NCI-H2081 treated with DMSO at 0.1 percent for 48 hours (cell line): ENCODE measurements at places on chromosomes 4 and X.

DNA sequence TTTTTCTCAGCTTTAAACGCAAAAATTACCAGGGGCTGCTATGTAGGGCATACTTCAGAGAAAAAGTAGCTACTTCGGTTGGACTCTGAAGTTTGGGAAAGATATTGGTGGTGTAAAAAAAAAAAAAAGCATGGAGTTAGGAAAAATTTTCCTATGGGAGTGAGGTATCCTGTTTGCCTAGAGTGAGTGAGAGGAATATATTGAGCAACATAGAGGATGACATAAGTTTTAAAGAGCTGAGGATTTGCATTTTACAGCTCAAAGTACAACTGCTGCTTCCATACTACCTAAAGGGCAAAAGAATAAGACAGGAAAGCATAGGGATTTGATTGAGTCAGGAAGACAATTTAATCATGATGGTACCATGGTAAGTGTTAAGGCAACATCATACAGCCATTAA is 7.3 kb downstream of the GPRASP1 start:
- DNase-seq, result no peak

DNA sequence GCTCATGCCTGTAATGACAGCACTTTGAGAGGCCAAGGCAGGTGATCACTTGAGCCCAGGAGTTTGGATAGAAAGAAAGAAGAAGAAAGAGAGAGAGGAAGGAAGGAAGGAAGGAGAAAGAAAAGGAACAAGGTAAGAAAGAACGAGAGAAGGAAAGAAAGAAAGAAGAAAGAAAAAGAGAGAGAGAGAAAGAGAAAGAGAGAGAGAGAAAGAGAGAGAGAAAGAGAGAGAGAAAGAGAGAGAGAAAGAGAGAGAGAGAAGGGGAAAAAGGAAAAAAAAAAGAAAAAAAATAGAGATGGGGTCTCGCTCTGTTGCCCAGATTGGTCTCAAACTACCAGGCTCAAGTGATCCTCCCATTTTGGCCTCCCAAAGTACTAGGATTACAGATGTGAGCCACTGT is 22.5 kb downstream of the ING2 start:
- no peak for DNase-seq

GRCh38 chrX:46408553-46409407 is 136.4 kb downstream of the ZNF674 start:
- DNase-seq, result peak; percentile 31

GRCh38 chrX:56125946-56126345 is 106.2 kb upstream of the KLF8 start:
- no peak for DNase-seq

GRCh38 chrX:101229170-101229569 is 9.6 kb downstream of the DRP2 start:
- DNase-seq, result no peak

- DNase-seq, result no peak
Measured at GRCh38 chrX:2692221-2693112, 1.4 kb downstream of the CD99 start.

- DNase-seq, result no peak
Measured at GRCh38 chr4:101857176-101857575, 66.6 kb downstream of the BANK1 start.

- no peak for DNase-seq
Measured at GRCh38 chr4:84547211-84547610, 35.7 kb upstream of the CDS1 start.

DNA sequence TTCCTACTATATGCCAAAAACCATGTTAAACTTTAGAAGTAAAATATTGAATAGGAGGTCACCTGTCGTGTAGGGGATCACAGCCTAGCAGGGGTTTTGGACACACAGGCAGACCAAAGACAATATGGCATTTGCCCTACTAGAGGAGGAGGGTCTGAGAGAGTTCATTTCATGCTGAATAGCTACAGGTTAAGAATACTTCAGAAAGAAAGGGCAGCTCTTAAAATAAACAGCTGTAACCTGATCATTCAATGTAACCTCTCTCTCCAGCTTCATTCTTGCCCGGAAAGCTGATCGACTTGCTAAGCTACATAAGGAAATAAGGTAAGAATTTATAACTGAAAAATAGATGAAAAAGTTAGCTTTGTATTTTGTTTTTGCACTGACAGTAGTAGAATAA is 79.9 kb downstream of the MAOA start:
- DNase-seq, result no peak

DNA sequence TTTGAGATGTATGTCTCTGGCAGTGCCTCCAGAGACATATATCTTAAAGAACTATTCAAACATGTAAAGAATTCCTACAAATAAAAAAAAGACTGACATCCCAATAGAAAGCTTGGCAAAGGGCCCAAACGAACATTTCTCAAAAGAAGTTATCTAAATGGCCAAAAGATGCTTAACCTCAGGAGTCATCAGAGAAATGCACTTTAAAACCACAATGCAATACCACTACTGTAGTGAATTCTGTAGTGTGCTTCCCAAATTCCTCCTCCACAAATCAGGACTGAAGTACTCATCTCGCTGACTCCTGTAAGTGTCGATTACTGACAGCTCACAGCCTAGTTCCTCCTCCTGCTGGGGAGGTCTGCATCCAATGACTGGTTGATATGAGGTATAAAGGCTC is 129.0 kb upstream of the MAMLD1 start:
- no peak for DNase-seq

- no peak for DNase-seq
Measured at GRCh38 chr4:98623126-98623802, 35.1 kb downstream of the TSPAN5 start.

- no peak for DNase-seq
Measured at GRCh38 chrX:129642641-129643040, 12.1 kb downstream of the APLN start.

- DNase-seq, result no peak
Measured at GRCh38 chr4:169231647-169232262, 39.0 kb downstream of the SH3RF1 start.

- DNase-seq, result no peak
Measured at GRCh38 chr4:114886761-114887160, 226.7 kb downstream of the NDST4 start.

GRCh38 chrX:115560978-115561604 is at the start of gene PLS3:
PLS3 (plus strand) TSS chrX:115561174; CDS start chrX:115610251, 49,077 bp downstream.
- peak; percentile 66 for DNase-seq

DNA sequence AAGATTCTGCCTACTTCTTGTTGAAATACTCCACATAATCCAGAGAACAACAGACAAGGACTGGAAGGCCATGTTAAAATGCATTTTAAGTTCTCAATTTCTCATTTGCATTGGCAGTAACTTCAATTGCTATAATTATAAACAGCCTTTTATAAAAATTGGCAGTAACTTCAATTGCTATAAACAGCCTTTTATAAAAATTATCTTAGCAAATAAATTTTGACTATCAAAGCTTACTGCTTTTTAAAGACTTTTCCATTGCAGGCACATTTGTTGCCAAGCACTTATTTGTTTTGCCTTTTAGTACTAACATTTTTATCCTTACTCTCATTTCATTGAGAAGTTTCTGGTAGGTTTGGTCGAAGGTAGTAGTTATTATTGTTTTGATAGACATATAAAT is 17.8 kb downstream of the SCFD2 start:
- no peak for DNase-seq

DNA sequence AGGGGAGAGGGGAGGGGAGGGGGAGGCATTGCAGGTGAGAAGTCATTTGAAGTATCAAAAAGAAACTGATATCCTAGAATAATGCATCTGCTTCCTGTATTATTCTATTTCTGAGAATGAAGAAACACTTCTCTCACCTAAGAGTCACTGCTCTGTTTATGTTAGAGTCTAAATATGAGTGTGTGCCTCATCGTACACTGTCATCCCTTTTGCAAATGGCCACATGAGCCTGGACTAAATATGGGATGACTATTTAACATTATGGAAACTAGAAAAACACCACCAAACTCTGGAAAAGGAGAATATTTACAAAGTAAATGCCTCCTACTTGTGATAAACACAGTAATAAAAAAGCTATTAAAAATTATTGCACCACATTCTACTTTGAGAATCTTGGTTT is 146.4 kb upstream of the NOCT start:
- no peak for DNase-seq

DNA sequence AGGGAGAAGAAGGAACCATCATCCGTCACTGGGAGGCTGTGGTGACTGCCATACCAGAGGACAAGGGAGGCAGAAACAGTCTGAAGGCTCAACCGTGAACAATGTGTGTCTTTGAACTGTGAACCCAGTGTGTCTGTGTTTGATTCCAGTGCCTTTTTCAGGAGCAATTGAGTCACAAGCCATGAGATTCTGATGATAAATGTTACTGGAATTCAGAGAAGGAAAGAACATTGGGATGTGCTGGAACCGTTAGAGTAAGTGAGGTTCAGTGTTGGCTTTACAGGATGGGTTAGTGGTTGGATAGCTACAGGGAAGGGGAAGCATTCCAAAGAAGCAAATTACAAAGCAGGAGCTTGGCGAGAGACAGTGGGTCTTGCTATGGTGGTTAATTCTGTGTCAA is 464.4 kb downstream of the TRIML1 start:
- no peak for DNase-seq

DNA sequence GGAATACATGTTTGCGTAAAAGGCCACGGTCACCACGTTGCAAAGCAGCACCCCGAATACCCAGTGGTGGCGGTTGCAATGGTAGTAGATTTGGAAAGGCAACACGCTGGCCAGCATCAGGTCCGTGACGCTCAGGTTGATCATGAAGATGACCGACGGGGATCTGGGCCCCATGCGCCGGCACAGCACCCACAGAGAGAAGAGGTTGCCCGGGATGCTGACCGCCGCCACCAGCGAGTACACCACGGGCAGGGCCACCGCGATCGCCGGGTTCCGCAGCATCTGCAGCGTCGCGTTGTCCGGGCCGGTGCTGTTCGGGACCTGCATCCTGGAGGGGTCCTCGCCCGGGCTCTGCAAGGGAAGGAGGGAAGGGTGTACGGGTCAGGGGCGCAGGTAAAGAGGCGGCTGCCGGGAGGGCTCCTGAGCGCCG is 13.5 kb upstream of the ASMTL start:
- DNase-seq, result no peak

DNA sequence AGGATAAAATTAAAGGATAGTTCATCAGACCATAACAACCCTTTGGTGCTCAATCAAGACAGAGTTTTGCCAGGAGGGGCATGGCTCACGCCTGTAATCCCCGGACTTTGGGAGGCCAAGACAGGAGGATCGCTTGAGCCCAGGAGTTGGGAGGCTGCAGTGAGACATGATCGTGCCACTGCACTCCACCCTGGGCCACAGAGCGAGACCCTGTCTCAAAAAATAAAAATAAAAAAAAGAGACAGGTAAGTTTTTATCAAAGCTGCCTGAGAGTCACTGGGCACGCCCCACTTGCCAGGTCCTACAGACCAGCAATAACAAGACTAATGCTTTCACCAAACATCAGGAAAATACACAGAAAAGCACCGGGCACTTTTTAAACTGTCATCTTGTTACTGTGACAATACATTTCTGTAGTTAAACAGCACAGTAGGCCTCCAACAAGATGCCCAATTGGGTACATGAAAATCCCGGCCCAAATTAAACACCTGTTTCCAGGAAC is 765 bp downstream of the CFAP97 start:
- DNase-seq, result no peak

DNA sequence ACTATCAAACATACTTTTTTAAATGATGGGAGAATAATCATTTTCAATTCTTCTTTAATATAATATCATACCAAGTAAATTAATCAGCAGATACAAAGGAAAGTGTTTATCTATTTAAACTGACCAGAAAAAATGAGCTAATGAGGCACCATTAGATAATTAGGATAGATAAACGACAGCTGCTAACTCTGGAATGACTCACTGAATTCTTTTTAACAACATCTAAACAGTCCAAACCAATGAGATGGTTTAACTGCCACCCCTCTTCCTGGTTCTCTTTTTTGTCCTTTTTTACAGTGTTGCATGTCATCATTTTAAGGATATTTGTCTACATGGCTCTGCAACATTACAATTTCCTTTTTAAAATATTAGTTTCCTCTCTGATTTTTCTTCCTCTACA is 41.6 kb downstream of the UNC5C start:
- DNase-seq, result no peak

DNA sequence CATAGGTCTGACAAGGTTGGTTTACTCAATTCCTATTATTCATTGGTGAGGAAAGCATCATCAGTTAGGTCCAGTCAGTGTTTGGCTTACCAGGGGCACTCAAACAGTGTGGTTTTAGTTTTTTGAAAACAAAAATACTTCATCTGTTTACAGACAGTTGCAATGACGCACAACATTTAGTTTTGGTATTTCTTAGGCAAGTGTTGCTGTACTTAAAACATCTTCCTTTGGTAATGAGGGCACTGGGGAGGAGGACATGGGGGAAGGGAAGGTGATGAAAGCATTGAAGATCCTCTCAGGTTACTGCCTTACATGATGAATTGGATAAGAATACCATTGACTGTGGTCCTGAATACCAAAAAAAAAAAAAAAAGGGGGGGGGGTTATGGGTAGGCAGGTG is 93.7 kb upstream of the MAOA start:
- no peak for DNase-seq

GRCh38 chrX:109535578-109535977 is 1.1 kb upstream of the NXT2 start:
- peak; percentile 36 for DNase-seq

GRCh38 chr4:85837439-85837733 is 362.4 kb downstream of the ARHGAP24 start:
- DNase-seq, result no peak

DNA sequence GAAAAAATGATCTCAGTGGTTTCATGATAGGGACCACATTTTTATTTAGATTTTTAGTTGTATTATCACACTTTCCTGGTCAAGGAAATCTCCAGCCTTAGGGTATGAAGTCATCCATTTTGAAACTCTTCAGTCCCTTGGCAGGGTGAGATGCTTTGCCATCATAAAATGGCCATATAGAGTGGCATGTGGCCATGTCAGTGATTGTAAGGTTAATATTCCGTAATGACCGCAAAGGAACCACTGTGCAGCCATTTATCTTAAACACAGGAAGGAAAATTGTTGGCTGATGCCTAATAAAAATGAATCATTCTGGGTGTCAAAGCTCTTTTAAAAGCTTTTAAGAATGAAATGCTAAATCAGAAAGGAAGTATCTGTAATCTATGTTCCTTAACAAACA is 35.6 kb downstream of the COMMD8 start:
- DNase-seq, result no peak

GRCh38 chrX:71911731-71912050 is 1.0 kb downstream of the NHSL2 start:
- no peak for DNase-seq

GRCh38 chr4:38368613-38369012 is 295.4 kb upstream of the KLF3 start:
- DNase-seq, result no peak

- no peak for DNase-seq
Measured at GRCh38 chr4:11669156-11669555, 240.5 kb upstream of the HS3ST1 start.

GRCh38 chr4:105840426-105841174 is 54.7 kb upstream of the NPNT start:
- peak; percentile 48 for DNase-seq
